ENCODE measurements at places on chromosomes 11 and 22.

GRCh38 chr11:19853016-19853415, 140.4 kb downstream of the NAV2 start:
- DNase-seq = peak; percentile 86

GRCh38 chr22:37140686-37141323, 8.9 kb downstream of the IL2RB start:
- no peak for DNase-seq

DNA sequence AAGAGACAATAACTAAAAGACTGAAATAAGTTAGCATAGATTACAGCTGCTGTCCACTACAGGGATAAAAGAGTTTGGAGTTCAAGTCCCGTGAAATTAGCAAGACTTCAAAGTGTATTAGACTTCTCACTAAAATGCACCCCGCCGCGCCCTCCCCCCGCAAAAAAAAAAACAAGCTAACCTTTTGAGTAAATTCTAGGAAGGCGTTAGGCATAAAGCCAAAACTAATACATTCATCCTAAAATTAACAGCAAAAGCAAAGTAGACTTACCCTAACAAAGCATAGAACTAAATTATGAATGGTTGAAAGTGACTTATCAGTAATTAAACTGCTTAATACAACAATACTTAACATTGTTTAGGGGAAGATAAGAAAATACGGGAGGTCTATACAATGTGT, 581.0 kb upstream of the CHORDC1 start:
- DNase-seq = no peak

- no peak for DNase-seq
These were observed 9.6 kb downstream of the MGAT3 start for GRCh38 chr22:39466228-39467006.

DNA sequence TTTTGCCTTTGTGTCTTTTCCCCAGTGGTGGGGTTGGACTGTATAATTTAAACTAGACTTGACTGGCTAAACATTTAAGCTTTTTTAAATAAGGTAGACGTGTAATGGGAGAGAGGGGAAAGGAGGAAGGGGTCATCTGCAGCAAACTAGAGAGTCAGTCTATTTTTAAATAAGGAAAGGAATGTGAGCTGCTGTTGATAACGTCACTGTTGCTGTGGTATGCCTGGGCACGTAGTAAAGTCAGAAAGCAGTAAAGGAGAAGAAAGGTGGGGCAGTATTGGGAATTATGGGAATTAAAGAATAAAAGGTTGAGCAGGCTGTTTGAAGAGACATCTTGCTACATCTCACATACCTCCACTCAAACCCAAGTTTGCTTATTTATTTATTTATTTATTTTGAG, 80.4 kb upstream of the FSHB start:
- no peak for DNase-seq

- DNase-seq = peak; percentile 20
These were observed 6.2 kb upstream of the UBE4A start for GRCh38 chr11:118353084-118353710.

DNA sequence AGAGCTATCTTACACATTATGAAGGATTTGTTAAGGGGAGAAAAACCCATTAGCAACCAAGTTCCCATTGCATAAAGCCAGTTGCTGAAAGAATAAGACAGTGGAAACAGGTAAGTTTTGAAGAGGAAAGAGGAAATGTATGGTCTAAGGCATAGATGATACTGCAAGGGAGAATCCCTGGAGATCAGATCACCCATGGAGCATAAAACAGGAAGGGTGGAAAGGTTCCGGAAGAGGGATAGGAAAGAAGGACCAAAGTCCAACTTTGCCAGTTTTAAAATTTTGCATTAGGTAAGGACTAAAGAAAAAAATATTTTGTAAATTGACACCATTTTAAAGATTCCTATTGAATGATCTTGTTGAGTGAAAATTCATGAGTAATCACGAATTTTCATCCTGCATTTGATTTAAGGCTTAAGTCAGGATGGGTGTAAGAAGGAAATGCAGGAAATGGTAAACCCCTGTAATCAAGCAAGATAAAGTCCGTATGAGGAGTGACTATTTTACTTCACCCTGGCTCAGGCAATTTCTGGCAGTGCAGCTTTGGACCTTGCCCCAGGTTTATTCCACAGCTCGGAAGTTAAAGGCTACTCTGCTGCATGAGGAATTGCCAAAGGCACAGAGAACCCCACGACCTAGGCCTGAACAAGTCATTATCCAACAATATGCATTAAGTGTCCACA, 70.9 kb downstream of the CCDC34 start:
- no peak for DNase-seq

GRCh38 chr22:18056161-18056666, 21.6 kb upstream of the PEX26 start:
- DNase-seq = peak; percentile 73

- DNase-seq = peak; percentile 61
These were observed 1074.9 kb downstream of the FAM181B start for GRCh38 chr11:81658722-81659121.

GRCh38 chr11:1077417-1078119, 2.9 kb downstream of the MUC2 start:
- DNase-seq = no peak

- DNase-seq = peak; percentile 99
These were observed 186.7 kb downstream of the CADM1 start for GRCh38 chr11:115317277-115318185.

- no peak for DNase-seq
These were observed 37.2 kb upstream of the RASSF10 start for GRCh38 chr11:12971955-12972354.

- DNase-seq = no peak
These were observed 18.4 kb upstream of the CTSC start for GRCh38 chr11:88355887-88356286.

DNA sequence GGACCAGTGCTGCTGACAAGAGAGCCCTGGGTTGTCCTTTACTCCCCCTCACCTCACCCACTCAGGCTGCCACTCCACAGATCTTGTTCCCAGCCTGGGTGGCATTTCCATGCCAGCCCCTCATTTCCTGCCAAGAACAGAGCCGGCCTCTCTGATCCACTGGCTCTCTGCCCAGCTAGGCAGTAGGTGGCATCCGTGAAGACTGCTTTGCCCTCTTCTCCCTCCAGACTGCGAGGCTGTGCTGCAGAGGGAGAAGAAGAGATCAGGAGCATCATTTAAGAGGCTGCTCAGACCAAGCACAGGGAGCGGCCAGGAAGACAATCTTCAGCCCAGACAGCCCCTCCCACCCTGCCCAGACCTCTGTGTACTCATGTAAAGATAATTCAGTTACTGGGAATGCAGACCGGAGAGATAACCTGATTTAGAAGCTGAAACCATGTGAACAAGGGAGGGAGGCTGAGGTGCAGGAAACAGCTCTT, 126.9 kb upstream of the NCAM1 start:
- peak; percentile 84 for DNase-seq

DNA sequence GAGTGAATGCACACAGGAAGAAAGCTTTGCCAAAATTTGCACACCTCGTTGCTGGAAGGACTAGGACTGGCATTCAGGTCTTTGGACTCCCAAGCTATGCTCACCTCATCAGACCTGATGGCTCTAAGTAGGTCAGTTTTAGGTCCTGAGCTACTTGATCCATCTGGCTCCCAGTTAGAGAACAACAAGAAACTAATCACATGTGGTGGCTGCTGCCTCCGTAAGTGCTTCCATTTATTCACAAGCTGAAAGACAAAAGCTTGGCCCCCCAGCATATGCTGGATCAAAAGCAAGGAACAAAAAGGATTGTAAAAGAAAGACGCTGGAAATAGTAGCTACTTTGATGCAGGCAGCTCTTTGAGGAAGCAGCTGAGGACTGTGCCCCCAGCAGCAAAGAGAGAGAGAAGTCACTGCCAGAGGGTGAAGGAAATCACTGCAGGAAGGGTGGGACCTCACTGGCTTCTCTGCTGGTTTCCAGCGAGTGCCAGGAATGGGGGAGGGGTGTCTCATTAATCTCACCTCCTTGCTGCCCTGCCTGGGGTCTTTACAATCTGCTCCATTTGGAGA, 268.9 kb downstream of the KIRREL3 start:
- DNase-seq = no peak

- no peak for DNase-seq
These were observed 213.7 kb downstream of the TBC1D22A start for GRCh38 chr22:46976143-46976542.

DNA sequence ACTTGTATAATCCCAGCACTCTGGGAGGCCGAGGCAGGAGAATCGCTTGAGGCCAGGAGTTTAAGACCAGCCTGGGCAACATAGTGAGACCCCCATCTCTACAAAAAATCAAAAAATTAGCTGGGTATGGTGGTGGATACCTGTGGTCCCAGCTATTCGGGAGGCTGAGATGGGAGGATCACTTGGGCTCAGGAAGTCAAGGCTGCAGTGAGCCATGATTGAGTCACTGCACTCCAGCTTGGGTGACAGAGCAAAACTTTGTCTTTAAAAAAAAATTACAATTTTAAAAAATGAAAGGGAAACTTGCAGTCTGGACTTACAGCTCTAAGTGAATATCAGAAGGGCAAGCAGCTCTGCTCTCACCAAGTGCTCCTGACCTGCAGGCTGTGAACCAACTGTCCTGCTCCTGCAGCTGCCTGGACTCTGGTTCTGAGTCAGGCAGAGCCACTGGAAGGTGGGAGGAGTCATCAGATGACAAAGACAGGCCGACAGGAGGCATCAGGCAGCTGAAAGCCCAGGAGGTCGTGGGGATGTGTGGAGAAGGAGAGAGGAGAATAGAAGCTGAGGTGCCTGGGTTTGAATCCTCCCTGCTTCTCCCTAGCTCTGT, 9.6 kb downstream of the SMTNL1 start:
- no peak for DNase-seq

- no peak for DNase-seq
These were observed 27.9 kb downstream of the PPFIA1 start for GRCh38 chr11:70298243-70298915.

- no peak for DNase-seq
These were observed 64.4 kb downstream of the PRDM11 start for GRCh38 chr11:45210846-45211245.

DNA sequence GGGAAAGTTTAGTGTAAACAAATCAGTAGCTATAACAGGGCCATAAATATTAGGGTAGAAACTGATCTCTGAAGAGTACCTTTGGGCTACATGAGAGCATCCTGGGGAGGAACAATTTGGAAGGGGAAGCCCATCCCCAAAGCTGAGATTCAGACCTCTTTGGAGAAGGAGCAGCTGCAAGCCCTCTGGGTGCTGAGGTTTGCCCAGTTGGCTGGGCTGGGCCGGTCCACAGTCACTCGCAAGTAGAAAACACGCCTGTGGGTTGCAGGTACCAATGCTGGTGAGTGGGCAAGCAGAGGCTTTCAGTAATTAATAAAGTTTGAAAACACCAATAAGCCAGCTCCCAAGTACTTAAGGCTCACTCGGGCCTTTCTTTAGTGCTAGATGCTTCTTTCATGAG, 124.5 kb downstream of the ARHGAP8 start:
- no peak for DNase-seq

DNA sequence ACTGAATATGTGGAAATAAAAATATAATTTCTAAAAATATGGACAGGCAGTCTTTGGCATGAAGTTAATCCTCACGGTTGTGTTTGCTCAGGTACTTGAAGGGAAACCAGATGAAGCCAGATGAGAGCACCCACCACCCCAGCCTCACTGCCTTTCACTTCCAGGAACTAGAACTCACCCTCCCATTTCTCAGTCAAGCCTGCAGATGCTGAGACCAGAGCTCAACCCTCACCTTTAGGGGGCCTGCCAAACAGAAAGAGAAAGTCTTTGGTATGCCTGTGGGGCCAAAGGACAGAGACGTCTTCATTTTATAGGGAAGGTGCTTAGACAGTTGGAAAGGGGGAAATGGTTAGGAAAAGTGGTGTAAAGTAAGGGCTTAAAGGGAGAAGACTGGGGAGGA, 252.8 kb upstream of the PLET1 start:
- DNase-seq = no peak

- no peak for DNase-seq
These were observed 988 bp downstream of the BANF1 start for GRCh38 chr11:66003291-66003690.

- DNase-seq = no peak
These were observed at the start of gene OR6A2 for GRCh38 chr11:6799402-6799801. OR6A2 (minus strand) TSS chr11:6799689; CDS start chr11:6795708, 3,981 bp downstream.

DNA sequence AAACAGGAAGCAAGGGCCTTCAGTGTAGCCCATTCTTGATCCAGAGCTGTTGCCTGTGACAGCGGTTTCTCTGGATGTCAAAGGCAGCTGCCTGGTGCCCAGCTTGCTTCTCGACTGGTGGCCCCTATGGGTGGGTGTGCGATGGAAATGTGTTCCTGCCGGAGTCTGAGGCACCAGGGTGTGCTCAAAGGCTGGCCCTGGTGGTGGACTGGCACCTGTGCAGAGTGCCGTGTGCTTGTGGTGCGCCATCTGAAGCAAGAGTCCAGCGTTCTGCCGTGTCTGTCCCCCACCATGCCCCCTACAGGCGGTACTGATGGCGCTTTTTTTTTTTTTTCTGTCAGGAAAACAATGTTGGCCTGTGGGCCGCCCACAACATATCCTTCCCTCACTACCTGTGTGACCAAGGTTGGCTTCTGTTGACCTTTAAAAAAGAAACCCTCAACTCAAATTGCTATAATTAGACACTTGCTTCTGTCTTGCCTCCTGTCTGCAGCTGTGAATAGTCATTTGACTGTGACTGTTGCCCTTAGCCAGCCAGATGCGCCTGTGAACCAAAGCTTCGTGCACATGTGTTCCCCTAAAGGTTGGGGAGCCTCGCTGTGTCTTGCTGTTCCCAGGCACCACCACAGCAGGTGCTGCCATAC, 4.7 kb upstream of the RANBP1 start:
- peak; percentile 12 for DNase-seq

DNA sequence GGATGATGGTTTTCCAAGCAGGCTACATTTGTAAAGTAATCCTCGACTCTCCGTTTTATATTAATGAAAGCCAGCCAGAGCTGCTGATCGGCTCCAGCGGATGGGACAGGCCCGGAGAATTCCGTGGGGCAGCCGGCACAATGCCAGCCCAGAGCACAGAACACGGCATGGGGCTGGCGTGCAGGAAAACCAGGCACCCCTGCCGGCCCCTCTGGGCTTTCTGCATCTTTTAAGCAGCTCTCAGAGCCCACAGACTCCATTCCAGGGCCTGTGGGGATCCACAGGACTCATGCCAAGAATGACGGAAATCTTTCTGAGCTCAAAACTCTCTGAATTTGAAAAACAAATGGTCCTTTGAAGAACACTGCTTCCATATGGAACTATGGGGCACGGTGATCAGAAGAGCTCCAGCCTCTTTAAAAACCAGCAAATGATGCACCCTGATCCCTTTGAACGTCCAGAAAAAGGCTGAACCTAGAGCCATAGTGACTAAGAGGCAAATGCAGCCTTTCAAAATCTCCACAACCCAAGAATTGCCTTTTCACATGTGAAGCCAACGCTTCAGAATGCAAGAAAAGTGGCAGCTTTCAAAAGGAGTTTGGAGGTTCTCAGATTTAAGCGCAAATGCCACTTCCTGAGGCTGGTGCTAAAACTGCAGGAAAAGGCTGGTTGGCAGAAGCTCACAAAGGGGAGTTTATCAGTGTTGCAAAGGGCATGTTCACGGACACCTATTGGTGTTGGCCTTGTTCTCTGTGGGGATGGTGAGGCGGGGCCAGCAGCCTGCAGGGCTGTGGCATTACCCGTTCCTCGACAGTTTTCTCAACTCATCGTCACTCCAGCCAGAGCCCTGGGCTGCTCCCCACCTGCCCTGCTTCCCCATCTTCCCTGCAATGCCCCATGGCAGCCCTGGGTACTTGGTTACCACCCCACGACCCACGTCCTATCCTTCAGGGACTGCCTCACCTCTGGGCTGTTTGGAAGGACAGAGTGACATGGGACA, 212.5 kb downstream of the CTTN start:
- DNase-seq = no peak

GRCh38 chr11:17687946-17688670, 31.3 kb upstream of the MYOD1 start:
- DNase-seq = no peak

GRCh38 chr11:9594267-9595046, 21.0 kb downstream of the WEE1 start:
- no peak for DNase-seq

GRCh38 chr11:8757047-8757446, 74.5 kb downstream of the RPL27A start:
- DNase-seq = no peak

All from NCI-H526 (cell line).